Stimulated activated CD8-positive, alpha-beta memory T cell treated with anti-CD3 and anti-CD28 coated beads, Interleukin-2, amount 100 ng/mL, for 1 hour (primary cell): ENCODE measurements at places on chromosomes 1 and 21.

DNA sequence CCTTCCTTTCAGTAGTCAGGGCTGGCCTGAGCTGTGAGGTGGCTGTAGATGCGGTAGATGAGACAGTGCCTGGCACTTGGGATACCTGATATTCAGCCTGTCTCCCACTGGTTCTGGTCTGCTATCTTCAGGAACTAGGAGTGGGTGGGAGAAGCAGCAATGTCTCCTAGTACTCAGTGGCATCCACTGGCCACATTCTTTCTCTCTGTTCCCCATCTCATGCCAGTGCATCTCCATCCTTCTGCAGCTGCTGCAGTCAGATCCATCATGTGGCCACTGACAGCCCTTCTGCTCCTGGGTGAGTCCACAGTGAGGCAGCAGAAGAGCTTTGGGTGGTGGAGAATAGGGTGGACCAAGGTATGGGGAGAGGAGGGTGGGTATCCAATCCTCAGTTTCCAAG is 1.1 kb downstream of the FCRLB start:
- DNase-seq = no peak

- no peak for DNase-seq
Observed at GRCh38 chr21:35583566-35584216, 476.6 kb downstream of the SETD4 start.

- DNase-seq = no peak
Observed at GRCh38 chr1:61254634-61255357, 172.4 kb downstream of the NFIA start.

GRCh38 chr1:99659755-99660210 is 13.9 kb downstream of the PALMD start:
- DNase-seq = no peak

DNA sequence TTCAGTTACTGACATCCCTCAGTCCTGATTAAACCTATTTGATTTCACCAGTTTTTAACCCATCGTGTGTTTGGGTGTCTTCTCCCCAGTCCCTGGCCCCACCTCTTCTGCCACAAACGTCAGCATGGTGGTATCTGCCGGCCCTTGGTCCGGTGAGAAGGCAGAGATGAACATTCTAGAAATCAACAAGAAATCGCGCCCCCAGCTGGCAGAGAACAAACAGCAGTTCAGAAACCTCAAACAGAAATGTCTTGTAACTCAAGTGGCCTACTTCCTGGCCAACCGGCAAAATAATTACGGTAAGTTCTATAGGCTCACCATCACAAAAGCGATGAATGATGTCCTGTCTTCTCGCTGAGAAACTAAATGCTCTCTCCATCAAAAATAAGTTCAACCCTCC is 28.7 kb downstream of the NBPF3 start:
- DNase-seq = no peak
